Stimulated activated CD8-positive, alpha-beta memory T cell treated with anti-CD3 and anti-CD28 coated beads, Interleukin-4, amount 100 ng/mL, for 24 hours (primary cell): ENCODE measurements at places on chromosomes 1 and 21.

DNA sequence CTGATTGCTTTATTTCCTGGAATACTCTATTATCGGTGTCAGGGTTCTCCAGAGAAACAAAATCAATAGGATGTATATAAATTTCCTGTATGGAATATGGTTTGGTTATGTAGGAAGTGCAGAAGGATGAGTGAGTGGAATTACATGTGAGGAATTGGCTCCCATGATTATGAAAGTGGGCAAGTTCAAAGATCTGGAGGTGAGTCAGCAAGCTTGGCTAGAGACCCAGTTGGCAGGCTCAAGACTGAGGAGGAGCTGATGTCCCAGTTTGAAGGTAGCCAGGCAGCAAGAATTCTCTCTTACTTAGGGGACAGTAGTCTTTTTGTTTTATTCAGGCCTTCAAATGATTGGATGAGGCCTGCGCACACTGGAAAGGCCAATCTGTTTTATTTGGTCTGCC is 57.5 kb downstream of the MAP3K7CL start:
- DNase-seq = no peak

DNA sequence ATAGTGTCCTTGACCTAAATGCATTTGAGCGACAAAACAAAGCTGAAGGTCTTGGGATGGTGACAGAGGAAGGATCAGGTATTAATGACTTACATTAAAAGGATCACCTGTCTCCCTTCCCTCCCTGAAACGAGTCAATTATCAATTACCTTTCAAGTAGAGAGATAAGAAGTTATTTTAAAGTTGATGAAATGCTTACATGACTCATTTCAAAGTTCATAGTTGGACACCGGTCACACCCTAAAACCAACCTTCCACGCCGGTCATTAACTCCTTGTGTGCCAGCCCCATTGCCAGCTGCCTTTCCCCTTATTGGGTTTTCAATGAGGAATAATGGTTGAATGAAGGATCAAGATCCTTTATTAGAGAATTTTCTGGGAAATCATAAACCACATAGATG is 129.8 kb downstream of the ZP4 start:
- no peak for DNase-seq

DNA sequence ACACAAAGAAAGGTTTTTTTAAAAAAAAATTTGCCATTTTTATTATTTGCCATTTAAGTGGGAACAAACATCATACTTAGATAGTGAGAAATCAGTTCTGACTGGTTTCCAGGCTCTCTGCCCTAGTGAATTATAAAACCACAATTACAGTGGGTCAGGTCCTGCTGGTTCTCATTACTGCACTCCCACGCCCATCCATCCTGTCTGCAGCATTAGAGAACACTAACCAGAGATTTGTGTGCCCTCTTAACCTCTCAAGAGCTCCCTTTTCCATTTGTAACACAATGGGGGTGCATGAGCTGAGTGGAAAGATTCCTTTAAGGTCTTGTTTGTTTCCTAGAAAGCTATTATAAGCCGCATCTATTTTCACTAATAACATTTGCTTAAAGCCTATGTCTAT is 489.3 kb downstream of the AMY1C start:
- DNase-seq = no peak

GRCh38 chr1:222654849-222655248 is 37.0 kb downstream of the MIA3 start:
- DNase-seq = peak; percentile 45

- DNase-seq = no peak
Measured at GRCh38 chr1:218656301-218657037, 311.3 kb downstream of the TGFB2 start.
